Mucosa of descending colon (tissue), 3 donors: ENCODE measurements at places on chromosomes 13 and 19.

DNA sequence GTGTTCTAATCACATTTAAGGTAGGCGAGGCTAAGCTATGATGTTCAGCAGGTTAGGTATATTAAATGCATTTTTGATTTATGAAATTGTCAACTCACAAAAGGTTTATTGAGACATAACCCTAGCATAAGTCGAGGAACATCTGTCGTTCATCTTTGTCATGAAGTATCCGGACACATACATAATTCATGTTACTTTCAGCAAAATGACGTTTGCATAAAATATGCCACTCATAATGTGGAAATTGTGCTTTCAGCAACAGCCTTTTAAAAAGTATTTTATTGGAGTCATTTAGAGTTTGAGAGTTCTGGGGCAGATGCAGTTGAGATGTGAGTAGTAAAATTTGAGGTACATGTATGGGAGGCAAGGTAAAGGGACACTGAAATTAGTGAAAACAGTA is 66.4 kb downstream of the NAA16 start:
- DNase-seq, result no peak

- DNase-seq, result no peak
Measured at GRCh38 chr19:56153507-56153906, 12.4 kb downstream of the ZNF444 start.

DNA sequence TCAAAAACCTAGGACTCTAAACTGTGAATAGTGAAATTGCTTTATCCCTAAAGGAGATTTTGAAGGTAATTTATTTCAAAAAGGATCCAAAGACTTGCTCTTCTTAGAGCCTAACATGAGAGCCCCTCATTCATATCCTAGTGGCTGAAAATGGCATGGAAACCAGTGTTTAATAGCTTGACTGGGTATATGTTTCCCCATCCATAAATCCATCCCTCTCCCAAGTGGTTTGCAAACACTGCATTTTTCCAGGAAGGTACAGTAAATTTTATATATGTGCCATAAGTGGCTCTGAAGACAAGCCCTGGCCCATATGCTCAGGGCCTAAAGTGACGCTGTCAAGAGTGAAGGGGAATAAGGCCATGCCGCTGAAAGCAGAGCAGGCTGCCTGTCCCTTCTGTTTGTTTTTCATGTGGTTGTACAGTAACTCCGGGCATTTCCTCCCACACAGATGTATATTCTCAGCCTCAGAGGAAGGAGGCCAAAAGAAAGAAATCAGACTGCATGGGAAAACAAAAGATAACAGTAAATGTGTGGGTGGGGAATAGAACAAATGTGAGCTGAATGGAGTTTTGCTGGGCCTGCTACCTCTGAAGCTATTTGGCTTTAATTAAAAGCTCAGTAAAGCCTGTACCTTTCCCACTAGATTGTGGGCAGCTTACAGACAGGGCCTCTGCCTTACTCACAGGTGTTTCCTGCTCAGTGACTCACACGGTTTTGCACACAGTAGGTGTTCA is 181.9 kb downstream of the PCDH9 start:
- no peak for DNase-seq

GRCh38 chr13:113666951-113667701 is at the start of gene GRK1:
TSS of gene GRK1 (plus strand) at chr13:113667219. CDS start at chr13:113667387, 168 bp downstream.
- DNase-seq, result no peak

DNA sequence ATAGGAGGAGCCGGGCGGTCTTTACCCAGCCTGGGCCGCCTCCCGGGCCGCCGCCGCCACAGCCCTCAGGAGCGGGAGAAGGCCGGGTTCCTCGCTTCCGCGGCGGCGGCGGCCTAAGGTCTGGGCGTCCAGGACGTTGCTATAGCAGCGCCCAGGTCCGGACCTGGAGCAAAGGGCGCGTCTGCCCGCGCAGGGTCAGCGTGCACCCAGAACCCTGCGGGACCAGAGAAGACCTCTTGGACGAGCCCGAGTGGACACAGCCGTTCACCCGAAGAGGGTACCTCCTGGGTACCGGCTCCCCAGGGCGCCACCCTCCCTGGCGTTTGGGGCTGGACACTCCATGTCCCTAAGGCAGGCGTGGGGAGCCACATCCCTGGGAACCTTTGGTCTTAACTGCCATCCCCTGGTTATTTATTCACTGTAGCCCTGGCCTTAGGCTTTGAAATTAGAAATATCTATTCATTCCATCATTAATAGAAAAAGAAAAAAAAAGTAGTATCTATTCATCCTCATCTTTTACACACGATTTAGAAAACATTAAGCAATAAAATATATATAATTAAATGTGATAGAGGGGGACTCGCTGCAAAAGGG is 2.4 kb downstream of the DZIP1 start:
- peak; percentile 62 for DNase-seq

- DNase-seq, result no peak
Measured at GRCh38 chr13:39692660-39693438, 37.4 kb downstream of the COG6 start.

DNA sequence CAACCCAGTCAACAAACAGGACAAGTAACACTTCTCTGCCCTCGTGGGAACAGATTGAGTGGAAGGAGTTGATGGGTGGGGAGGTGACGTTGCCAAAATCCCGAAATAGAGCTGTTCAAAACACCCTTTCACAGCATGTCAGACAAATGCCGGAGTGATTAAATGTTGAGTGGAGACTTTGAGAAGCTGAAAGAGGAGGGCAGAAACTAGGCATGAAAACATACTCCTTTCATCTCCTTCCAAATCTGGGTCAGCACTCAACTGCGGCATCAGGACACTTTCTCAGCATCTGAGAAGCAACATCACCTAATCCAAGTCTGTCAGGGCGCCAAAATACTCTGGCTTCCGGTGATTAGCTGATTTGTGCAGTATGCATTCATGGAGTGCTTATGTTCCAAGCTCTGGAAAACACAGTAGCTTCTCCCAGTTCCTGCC is 51.5 kb upstream of the MRI1 start:
- DNase-seq, result no peak

- DNase-seq, result no peak
Measured at GRCh38 chr13:98910501-98910951, 67.3 kb downstream of the DOCK9 start.

DNA sequence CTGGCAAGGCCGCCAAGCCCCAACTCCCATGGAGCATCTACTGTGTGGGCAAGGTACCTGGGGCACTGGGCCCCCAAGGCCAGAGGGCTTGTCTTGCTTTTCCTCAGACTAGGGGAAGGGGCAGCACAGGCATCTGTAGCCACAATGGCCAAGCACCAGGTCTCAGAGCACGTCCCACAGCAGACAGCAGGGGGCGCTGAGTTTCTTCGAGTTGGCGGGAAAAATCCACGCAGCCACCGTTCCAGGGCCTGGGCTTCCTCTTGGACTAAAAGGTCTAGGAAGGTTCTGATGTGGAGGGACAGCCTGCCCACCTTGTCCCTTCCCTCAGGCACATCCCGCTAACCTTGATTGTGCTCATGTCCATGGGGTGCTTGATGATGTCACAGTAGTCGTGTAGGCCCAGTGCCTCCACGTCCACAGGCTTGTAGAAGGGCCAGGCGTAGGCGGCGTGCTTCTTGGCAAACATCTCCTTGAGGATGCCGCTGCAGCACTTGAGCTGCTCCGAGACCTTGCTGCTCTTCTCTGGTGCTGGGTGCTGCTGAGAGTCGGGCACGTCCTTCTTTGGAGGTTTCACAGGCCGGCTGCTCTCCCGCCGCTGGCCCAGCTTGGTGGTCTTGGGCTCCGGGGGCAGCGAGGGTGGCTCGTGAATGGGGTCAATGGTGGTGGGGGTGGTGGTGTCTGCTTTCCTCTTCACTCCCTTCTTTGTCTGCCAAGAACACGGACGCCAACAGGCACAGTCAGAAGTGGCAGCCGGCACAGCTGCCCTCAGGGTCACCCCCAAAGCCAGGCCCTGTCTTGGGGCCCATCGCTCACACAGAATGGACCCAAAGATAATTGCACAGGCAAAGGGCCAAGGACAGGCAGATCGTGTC is 32.0 kb upstream of the EPHX3 start:
- DNase-seq, result no peak

DNA sequence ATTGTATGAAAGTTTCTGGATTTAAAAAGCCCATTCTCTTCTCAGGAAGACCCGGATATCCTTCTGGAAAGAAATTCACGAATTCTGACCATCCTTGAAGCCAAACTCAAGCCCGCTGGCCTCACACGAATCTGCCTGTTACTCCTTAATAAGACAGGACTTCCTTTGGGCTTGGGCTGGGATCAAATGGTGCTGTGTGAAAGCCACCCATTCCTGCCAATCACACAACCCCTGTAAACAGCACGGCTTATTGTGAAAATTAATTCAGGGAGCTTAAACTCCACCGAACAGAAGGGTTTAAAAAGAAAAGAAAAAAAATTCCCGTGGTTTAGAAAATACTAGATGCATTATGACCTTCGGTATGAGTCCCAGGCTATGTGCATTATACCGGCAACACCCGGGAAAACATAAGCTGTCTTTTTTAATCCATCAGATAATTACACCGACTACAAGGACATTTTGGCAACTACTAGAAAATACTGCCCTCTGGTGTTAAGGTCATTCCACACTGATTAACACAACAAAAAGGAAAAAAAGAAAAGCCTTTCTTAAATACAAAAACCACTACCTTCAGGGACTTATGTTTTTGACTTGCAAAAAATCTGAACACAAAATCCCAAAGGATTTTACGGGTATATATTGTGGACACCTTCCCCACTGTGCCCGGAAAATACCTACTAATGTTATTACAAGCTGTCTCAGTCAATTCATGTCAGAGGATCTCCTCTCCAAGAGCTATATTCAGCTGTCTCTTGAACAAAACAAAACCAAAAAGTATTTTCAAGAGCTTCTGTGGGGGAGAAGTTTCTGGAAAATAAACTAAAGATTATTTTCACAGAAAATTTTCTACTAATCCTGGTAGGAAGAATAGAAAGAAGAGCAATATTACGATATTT is 76.0 kb upstream of the LSM14A start:
- DNase-seq, result peak; percentile 9

DNA sequence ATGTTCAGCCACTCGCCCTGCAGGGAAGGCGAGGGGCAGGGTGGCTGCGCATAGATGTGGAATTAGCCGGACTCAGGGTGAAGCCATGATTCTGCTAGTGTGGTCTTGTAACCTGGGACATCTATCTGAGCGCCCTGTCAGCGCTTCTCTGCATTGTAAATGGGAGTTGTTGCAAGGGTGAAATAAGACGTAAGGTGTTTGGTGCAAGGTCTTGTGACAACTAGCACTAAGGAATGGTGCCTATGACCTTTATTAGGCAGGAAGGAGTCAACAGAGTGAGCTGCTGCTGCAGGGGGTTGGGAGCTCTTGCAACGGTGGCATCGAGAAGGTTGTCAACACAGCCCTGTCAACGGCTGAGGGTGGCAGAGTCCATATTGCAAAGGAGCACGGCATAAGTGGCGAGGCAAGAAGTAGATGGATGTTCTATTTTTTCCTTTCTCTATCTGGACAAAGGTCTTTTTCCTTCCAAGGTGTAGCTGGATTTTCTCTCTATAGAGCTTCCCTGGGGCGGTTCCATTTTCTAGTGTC is 49.3 kb downstream of the IRS2 start:
- no peak for DNase-seq

DNA sequence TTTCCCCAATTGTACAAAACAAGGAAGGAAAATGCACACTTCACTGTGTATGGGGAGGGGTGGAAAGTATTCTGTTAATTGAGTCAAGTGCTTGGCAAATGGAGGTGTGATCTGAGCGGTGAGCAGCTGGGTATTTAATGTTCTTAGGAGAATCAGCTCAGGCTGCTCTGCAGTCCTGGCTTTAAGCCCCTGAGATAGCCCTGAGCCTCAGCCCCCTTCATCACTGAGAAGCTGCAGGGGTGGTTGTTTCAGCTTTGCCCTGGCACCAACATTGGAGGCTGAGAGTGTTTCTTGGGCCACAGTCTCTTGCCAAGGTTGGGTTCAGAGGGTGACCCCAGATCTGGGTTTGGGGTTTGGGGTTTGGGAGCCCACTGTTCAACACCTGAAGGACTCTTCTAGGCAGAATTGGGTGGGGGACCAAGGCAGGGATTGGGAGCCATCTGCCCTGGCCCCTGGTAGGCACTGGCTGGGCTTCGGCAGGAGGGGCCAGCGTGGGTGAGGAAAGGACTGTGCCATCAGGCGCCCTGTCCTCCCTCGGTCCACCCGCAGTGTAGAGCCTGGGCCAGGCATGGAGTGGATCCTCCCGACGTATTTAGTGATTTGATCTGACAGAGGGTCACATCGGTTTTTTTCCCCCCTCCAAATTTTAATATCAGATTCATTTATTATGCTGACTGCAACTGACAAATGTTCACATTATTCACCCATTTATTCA is 66.7 kb upstream of the ZNF536 start:
- DNase-seq, result no peak

GRCh38 chr13:26202365-26202972 is 19.6 kb downstream of the RNF6 start:
- no peak for DNase-seq

DNA sequence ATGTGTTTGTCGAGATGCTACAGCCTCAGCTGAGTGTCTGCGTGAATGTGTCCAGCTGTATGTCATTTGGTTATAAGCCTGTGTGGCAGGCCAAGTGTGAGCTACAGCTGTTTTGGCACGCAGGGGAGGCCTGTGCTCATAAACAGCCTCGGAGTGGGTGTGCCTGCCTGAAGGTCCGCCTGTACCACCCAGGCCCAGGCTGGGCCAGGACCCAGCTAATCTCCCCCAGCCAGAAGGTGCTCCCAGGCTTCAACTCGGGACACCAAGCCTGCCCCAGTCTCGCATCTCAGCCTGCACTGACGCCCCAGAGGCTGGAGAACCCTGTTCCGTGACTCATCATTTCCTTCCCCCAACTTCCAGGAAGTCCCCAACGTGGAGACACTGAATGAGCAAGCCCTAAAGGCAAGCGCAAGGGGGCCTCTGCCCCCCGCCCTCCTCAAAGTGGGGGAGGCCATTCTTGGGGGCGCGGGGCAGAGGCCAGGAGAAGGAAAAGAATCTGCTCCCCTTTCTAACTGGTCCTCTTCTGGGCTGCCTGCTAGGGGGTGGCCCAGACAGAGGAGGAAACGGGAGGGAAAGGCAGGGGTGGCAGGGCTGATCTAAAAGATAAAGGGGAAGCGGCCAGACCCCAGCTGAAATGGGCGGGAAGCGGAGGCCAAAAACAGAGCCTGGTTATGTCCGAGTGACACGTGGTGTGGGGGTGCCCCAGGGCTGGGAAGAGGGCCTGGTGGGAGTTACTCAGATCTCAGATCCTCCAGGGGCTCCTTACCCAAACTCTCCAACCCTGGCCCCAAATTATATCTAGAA is 2.0 kb downstream of the SLC1A5 start:
- DNase-seq, result peak; percentile 78

DNA sequence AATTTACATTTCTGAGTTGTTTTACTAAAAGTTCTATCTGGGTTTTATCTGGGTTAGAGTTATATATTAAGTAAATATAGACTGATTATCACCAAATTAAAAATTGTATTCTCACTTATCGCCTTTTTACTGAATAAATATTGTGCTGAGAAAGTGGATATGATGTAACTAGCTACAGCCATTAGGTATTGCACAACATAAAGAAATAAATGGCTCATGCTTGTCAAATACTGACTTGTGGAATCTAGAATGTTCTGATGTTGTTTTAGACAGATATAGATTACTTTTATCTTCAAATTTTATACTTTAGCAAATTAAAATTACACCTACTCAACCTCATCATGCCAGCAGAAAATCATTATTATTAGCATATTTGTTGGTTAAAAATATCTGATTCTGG is 1277.1 kb upstream of the MIR17HG start:
- DNase-seq, result no peak

- no peak for DNase-seq
Measured at GRCh38 chr13:47455626-47456025, 545.4 kb downstream of the SUCLA2 start.
